ENCODE measurements at places on chromosomes 1 and 21. TPM values are rescaled to one million over a fixed set of nuclear protein-coding genes. Genes with fewer than 3 reads are reported as not detected.

Gene NTNG1
- 42.3 TPM for total RNA-seq

Gene FAM163A
- total RNA-seq: 1.5 TPM

Gene SEMA6C
- total RNA-seq: 20.2 TPM

Gene ZFYVE9
- total RNA-seq: 18.1 TPM

Gene AMPD1
- not detected for total RNA-seq

Gene KCNE2
- not detected for total RNA-seq

- no peak for DNase-seq
These were observed 26.1 kb upstream of the CD53 start for GRCh38 chr1:110846861-110847260.

- DNase-seq: no peak
These were observed 1.8 kb downstream of the CTTNBP2NL start for GRCh38 chr1:112397841-112398240.

DNA sequence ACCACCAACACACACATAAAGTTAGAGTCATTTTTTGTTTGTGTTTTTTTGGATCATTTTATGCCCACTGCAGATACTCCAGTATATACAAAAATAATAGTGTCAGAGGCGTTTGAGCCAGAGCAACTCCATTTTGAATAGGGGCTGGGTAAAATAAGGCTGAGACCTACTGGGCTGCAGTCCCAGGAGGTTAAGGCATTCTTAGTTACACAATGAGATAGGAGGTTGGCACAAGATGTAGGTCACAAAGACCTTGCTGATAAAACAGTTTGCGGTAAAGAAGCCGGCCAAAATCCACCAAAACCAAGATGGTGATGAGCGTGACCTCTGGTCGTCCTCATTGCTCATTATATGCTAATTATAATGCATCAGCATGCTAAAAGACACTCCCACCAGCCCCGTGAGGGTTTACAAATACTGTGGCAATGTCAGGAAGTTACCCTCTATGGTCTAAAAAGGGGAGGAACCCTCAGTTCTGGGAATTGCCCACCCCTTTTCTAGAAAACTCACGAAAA lies 40.6 kb downstream of the GJA5 start:
- no peak for DNase-seq

DNA sequence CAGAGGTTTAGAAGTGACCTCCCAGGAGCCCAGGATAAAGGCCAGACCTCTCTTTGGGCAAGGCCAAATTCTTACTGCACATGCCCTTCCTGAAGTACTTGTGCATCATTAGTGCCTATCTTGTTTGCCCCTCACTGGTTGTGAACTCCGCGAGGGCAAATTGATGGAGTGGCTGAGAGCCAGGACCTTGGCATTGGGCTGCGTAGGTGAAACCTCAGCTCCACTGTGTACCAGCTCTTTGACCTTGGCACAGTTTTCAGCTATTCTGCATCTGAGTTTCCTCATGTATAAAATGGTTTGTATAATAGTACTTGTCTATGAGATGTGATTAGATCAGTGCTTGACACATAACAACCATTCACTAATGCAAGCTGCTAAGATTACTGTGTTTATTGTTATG lies 11.5 kb downstream of the OTUD3 start:
- DNase-seq: no peak

DNA sequence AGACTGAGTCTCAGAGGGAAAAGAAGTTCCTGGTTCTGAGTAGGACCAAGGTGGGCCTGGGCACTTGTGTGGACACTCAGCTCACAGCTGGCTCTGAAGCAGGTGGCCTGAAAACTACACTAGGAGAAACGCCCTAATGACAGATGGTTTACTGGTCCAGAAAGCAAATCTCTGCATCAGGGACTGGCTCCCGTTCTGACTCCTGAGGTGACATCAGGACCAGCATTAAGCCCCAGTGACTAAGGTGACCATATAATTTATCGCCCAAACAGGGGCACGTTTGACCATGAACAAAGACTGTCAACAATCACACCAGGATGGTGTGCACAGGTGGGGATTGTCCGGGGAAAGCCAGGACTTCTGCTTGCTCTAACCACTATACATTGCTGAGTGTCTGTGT lies 12.2 kb upstream of the CD34 start:
- DNase-seq: no peak

DNA sequence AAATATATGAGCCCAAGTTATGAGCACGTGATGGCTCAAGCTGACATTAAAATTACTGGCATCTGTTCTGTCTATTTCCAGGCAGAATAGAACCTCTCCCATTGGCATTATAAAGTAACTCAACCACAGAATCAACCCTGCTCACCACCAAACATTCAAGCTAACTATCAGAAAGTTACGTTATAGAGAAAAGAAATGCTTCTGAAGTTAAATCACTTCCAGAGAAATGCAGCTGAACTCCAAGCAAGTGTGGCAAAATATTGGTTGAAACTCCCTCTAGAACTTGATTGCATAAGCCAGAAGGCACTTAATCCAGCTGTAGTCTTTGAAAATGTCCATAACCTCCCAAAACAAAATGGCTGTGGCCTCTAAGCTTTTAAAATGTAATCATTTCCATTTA lies 36.2 kb upstream of the UBE2U start:
- no peak for DNase-seq
